Esophagus muscularis mucosa (tissue), 4 donors: ENCODE measurements at places on chromosomes 1 and 21. TPM values are rescaled to one million over a fixed set of nuclear protein-coding genes. Genes with fewer than 3 reads are reported as not detected.

- DNase-seq = no peak
Observed at GRCh38 chr1:66383611-66384010, 150.3 kb upstream of the SGIP1 start.

GRCh38 chr1:83531521-83532309 lies 467.2 kb downstream of the TTLL7 start:
- DNase-seq = no peak

- DNase-seq = no peak
Observed at GRCh38 chr1:226453015-226453704, 45.3 kb upstream of the PARP1 start.

DNA sequence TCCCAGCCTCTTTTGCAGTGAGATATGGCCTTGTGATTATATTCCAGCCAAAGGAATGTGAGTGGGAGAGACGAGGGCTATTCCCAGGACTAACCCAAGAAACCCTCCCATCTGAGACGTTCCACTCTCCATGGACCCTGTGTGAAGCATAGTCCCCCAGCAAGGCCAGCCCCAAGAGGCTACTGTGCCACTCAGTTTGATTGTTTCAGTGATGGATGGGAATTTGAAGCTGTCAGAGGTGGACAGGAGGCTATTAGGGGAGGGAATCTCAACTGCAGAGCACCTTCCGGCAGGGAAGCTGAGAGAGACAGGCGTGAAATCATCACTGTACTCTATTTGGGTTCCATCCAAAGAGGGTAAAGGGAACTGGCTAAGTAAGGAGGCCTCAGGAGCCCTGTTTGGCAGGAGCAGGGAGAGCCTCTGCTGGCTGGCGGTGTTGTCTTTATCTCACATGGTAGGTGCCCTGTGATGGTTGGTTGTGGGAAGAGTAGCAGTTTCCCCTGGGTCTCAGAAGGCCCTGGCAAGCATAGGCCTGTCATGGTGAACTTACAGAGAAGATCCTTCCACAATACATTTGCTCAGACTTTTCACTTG lies 3.4 kb upstream of the TEX35 start:
- DNase-seq = no peak

GRCh38 chr1:30706528-30706927 lies 16.9 kb downstream of the MATN1 start:
- DNase-seq = no peak

DNA sequence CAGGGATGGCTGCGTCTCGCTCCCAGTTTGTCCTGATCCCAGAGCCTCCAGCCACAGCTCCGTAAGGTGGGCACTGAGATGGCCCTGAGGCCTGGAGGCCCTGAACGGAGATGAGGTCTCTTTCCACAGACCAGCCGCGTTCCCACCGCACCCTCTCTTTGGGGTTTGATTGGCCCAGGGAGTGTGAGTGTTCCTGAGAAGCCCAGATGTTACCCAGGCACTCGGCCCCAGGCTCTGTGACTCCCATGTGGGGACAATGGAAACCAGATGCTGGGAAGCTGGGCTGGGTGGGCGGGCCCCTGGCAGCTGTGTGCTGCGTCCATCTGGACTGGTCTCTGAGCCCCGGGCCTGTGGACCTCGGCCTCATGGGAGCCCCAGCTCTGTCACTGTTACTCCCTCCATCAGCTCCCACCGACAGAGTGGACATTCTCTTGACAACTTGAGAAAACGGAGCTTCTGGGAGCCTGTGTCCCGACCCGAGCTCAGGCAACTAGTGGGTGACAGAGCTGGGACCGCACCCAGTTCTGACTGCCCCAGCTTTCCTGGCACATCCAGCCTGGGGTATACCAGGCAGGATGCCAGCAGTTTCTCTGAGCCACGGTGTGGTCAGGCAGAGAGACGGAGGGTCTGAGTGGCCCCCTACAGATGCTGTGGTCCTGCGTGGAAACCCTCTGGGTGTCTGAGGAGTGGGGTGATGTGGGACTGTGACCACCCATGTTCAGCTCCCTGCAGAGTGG lies 9.8 kb upstream of the COL6A1 start:
- no peak for DNase-seq

The TCHHL1 gene
- not detected for total RNA-seq
